ENCODE measurements at places on chromosomes 13 and 19.

GRCh38 chr13:51551416-51551815, 32.8 kb upstream of the WDFY2 start:
- no peak for DNase-seq

- DNase-seq = no peak
These were observed 73.1 kb downstream of the KCTD12 start for GRCh38 chr13:76813000-76813691.

GRCh38 chr19:20558571-20558970, 7.0 kb downstream of the ZNF737 start:
- DNase-seq = no peak

GRCh38 chr13:46382224-46382623, 4.8 kb downstream of the RUBCNL start:
- DNase-seq = no peak

DNA sequence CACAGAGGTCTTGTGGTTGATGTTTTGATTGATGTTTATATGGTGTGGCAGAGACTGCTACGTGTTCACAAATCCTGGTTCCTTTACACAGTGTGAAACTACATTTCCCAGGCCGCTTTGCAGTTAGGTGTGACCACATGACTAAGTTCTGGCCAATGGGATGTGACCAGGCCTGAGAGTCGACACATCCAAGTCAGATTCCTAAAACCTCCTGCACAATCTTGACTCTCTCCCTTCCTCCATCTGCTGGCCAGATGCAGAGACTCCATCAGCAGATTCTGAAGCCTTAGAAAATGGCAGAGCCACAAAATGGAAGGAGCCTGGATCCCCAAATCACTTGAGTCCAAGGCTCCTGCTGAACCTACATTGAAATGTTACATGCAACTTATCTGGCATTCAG, 12.6 kb downstream of the CD37 start:
- no peak for DNase-seq

GRCh38 chr13:50126993-50127725, 111.9 kb downstream of the KCNRG start:
- DNase-seq = no peak
